Ureter (tissue), 1 donor: ENCODE measurements at places on chromosomes 7 and 10. TPM values are rescaled to one million over a fixed set of nuclear protein-coding genes. Genes with fewer than 3 reads are reported as not detected.
A peak's percentile ranks its signal among the peaks of the same experiment; 100 is the strongest.

- no peak for DNase-seq
Measured at GRCh38 chr10:118034791-118035261, 11.9 kb downstream of the RAB11FIP2 start.

STEAP1 gene
- 20.5 TPM for total RNA-seq

- DNase-seq = no peak
Measured at GRCh38 chr7:69633122-69633831, 35.0 kb downstream of the AUTS2 start.

DNA sequence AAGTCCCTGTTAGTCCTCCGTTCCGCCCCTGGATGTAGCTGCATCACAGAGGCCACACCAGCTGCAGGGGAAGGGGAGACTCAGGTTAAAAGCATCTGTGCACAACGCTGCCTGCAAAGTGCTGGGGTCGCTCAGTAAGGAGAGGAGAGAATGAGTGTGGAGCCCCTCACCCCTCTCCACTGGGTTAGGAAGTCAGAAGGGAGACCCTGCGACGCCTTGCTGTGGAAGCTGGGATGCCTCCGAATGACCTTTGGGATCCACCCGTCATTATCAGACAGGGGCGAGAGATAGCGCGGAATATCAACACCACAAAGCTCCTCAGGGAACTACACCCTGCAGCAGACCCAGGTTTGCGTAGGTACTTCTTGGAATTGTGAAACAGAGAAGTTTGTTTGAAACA is 167.7 kb upstream of the SHH start:
- DNase-seq = no peak

- no peak for DNase-seq
Measured at GRCh38 chr10:97378933-97379921, 21.9 kb downstream of the RRP12 start.

- peak; percentile 29 for DNase-seq
Measured at GRCh38 chr10:127971101-127971946, 64.4 kb downstream of the PTPRE start.

DNA sequence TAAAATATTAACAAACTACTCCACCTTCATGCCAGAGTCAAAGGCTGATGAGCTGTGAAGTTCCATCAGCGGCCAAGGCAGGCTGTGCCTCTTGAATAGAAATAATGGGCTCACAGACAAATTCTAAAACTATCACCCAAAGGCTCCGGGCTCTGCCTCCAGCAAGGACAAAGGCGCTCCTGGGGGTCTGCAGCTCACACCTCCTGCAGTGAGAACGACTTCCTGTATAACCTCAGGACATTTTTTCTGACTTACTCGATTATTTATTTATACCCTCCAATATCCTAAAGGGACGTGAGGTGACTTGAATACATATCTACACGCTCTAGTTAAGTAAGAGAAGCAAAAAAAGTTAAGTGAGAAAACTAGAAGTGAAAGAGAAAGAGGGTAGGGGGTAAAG is 500.7 kb downstream of the CCSER2 start:
- DNase-seq = no peak

GRCh38 chr10:29634764-29635625 is at the start of gene SVIL:
TSS of gene SVIL (minus strand) at chr10:29634971. CDS start at chr10:29555058, 79,913 bp downstream.
- peak; percentile 74 for DNase-seq

GRCh38 chr10:43078986-43079273 is 2.1 kb downstream of the RET start:
- DNase-seq = no peak

DNA sequence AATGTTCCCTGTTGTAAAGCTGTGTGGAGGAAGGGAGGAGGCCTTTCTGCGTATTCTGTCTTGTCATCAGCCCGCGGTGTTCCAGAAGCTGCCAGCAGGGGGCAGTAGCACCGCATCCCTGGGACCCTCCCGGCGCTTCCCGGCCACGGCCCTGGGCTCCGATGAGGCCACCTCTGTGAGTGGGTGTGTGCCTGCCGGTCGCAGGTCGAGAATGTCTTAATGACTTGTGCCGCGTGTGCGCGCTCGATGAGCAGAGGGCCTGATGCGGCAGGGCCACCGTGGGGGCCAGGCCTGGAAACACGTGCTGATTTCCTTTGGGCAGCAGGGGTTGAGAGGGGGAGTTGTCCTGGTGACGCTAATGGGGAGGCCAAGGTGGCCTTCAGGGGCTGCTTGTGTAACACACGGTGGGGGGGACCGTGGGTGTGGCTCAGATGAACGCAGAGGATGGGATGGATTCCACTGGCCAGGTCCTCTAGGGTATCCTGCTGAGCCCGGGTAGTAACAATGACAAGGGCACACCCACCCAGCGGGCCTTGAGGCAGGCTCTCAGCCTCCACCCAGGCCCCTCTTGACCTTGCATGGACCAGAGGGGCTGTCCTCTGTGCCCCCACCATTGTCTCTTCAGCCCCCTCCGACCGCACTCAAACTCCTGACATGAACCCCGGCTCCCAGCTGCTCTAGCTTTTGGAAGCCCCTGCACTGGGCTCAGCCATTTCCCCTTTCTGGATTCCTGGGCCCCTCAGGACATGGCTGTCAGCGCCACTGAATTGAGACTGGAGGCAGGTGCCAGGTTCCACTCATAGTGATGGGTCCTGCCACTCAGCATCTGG is 135.9 kb upstream of the PODXL start:
- no peak for DNase-seq

DNA sequence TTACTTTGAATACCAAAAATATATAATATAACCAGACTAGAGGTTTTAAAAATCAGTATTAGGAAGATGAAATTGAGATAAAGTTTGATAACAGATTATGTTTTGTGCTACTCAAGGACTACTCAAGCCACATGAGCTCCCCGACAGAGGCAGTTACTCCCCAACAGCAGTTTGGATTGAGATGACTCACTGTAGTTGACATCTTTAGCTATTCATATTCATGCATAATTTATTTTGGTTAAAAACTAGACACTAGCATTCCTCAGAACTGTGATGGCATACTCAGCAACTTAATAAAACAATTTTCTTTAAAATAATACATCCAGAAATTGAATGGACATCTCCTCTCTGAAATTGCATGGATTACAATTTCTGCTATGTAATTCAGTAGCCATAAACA is 19.6 kb downstream of the PCLO start:
- no peak for DNase-seq

GRCh38 chr10:105674448-105674847 is 1033.4 kb downstream of the SORCS3 start:
- DNase-seq = no peak

GRCh38 chr10:26199841-26200240 is 16.7 kb upstream of the GAD2 start:
- DNase-seq = no peak

DNA sequence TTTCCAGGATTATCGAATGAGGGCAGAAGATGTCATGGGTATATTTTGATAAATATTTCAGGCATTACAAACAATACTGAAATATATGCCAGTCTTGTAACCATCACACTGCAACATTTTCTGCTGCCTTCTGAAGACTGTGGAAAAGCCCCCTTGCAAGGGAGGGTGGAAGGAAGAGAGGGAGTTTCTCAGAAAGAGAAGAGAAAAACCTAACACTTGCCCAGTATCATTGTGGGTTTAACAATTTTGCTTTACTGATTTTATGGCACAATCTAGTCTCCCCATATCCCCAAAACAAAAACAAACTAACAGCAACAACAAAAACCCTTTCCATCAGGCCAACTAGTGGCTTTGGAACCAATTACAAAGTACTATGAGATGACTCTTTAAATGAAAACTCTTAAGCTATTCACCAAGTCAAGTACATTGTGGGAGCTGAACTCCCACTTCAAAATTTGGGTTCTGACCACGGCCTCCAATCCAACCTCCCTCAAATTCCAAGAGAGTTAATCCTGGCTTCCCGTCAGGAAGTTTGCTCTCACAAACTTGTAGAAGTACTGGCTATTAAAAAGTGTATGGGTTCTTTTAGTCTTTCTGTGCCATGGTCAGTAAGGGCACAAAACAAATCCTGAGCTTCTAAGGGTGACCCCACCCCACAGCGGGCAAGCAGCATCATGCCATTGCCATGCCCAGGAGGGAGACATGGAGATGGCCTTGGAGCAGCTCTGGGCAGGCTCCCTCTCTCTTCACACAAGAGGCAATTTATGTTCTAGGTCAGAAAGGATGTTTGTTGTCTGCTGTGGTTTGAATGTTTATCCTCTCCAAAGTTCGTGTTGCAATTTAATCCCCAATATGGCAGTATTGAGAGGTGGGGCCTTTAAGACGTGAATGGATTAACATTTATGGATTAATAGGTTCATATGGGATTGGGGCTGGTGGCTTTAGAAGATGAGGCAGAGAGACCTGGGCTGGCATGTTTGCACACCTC is 96.3 kb downstream of the JAZF1 start:
- DNase-seq = no peak

GRCh38 chr7:157744786-157745601 is 408.2 kb downstream of the DNAJB6 start:
- DNase-seq = no peak

SEMA4G gene
- 5.0 TPM for total RNA-seq

SSBP1 gene
- 121 TPM for total RNA-seq

DNA sequence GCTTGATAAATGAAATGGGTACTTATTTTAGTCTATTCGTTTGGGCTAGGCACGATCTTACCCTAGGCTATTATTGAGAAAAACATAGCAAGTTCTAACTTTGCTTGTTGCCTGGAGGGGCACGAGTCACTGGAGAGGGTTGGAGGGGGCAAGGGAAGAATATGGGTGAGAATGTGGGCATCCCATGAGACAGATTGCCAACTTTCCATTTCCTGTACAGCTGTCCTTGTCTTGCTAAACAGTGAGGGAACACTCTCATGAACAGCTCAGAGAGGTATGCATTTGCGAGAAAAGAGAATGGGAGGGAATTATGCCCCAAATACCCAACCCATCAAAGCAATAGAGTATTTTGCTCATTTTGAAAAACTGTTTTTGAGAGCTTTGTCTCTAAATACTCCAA is 9.2 kb downstream of the CDHR3 start:
- no peak for DNase-seq

GRCh38 chr10:94777886-94778458 is 15.5 kb downstream of the CYP2C19 start:
- DNase-seq = no peak

FRMD4A gene
- total RNA-seq = 37.9 TPM

DNA sequence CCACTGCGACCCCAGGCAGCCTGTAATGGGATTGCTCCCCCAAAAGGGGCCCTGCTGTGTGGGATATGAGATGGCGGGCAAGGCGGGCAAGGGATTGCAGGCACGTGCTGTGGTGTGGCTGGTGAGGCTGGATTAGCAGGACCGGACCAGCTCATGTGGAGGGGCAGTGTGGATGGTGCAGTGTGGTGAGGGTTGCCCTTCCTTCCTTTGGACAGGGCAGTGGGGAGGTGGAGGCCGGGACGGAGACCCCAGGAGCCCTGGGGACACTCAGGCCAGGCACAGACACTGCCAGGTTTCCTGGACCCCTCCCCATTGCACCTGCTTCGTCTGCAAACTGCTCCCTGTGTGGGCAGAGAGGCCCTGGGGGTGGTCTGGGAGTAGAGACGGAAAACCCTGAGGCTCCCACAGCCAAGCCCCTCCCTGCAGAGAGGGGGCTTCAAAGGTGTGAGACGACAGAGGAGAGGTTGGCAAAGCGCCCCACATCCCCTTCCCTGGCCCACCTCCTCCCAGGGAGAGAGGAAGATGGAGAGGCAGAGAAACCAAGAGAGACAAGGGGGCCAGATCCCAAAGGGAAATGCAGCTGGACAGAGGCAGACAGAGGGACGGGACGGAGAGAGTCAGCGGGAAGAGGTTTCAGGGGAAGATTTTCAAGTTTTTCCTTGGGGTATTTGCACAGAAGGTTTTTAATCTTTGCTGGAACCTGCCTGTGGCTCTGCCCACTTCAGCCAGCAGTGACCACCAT is 89.2 kb downstream of the MICALL2 start:
- no peak for DNase-seq

CYP2E1 gene
- total RNA-seq = 2.9 TPM

DNA sequence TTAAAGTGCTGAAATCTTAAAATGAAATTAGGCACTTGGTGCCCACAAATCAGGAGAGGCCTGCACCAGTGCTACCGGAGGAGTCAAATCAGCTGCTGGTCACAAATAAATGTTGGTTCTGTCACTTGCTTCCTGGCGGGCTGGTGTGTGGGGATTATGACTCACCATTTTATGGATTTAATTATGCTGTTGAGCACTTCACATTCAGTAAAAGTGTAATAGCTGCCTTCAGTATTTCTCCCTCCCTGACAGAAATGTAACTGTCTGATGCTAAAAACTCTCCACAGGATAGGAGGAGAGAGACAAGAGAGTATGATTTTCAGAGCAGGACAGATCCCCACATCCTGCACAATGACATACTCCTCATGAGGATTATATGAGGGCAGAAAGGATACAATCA is 186.0 kb downstream of the JAZF1 start:
- DNase-seq = no peak

DNA sequence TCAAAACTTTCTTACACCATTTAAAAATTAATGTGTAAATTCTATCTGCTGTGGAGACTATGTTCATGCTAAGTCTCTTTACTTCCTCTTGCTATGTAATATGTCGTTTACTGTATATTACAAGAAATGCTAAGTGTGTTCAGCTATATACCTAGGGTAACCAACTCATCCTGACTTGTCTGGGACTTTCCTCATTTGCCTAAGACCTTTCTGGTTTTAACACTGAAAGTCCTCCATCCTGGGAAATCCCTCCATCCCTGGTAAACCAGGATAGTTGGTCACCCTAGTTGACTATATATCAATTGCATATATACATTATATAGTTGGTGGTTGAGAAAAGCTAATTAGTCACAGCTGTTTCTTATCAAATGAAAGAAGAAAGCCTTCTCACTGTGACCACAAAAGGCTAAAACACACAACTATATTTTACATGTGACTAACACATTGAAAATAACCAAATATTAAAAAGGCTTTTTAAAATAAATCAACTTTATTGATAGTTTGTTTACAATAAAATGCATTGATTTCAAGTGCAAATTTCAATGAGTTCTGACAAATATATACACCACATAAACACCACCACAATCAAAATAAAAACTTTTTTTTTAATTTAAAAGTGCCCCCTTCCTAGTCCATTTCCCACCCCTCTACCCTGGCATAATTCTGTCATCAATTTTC is 167.7 kb upstream of the INHBA start:
- DNase-seq = no peak

BEND7 gene
- total RNA-seq = 22.5 TPM

GRCh38 chr7:129884495-129884894 is 68.3 kb downstream of the UBE2H start:
- no peak for DNase-seq

RAB19 gene
- 3.7 TPM for total RNA-seq

DNA sequence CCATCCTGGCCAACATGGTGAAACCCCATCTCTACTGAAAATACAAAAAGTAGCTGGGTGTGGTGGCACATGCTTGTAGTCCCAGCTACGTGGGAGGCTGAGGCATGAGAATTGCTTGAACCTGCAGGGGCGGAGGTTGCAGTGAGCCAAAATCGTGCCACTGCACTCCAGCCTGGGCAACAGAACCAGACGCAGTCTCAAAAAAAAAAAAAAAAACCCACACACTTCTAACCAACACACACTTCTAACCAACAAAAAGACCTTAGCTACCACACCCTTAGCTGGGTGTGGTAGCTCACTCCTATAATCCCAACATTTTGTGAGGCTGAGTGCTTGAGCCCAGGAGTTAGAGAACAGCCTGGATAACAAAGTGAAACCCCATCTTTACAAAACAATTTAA is 33.9 kb upstream of the SPOCK2 start:
- DNase-seq = no peak
